ENCODE measurements at places on chromosomes 6 and 20. TPM values are rescaled to one million over a fixed set of nuclear protein-coding genes. Genes with fewer than 3 reads are reported as not detected.

DNA sequence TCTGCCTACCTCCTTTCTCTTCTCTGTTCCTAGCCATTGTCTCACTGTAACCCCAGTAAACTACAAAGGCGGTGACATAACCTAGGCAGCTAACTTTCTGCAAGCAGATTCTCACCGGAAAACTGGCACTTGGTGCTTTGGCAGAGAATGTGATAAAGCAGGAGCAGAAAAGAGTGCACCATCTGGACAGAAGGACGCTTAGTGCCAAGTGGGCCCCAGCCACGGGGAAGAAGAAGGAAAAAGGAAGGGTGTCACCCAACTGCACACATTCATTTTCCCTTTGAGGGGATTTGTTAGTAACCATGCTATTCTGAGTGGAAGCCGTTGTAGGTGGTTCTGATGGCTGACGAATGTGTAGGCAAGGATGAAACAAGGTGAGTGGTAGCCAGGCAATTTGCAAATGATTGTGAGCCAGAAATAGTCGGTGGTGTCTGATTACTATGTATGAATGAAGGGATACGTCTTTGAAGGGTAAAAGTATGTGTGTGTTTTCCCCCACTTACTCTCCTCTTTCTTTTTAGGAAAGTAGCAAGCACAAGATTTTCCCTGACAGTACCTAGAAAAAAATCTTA lies 148.3 kb upstream of the STXBP5 start:
- no peak overlapping the region for H3K4me3 ChIP-seq
- H3K27me3 ChIP-seq: no peaks in the 10 kb centered on the region
- H3K36me3 ChIP-seq: no peaks in the 10 kb centered on the region
- peak; percentile 16 for DNase-seq

DNA sequence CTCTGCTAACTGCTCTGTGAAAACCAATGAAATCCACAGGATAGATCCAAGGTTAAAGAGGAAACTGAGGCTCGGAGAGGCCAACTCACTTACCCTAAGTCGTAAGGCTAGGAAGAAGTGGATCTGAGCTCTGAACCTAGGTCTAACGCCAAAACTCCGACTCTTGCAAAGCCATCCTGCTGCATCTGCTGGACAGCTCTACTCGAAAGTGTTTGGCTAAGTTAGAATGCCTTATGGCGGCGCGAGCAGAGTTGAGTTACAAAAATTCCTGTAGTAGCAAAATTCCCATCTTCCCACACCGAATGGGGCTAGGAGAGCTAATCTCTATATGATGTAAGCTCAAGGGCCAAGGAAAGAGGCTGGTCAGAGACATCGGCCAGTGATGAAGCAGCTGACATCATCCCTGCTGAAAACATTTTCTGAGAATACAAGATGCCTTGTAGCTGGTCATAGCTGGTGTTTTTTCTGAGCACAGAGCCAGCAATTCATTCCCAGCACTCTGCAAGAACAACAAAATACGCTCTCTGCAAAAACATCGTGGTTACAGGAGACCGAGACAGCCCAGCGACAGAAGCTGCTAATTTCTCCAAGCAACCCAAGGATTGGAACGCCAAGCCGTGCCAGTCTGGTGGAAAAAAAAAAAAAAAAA lies 1.8 kb downstream of the SPATA2 start:
- H3K27me3 ChIP-seq: no peaks in the 10 kb centered on the region
- H3K36me3 ChIP-seq: peaks cover 12% of the 10 kb centered on the region
- H3K4me3 ChIP-seq: no peak overlapping the region

- H3K27me3 ChIP-seq: no peaks in the 10 kb centered on the region
- H3K4me3 ChIP-seq: peak overlapping the region; percentile 97
- peaks cover 13% of the 10 kb centered on the region for H3K4me1 ChIP-seq
- DNase-seq: no peak
Observed at GRCh38 chr6:139370999-139371345, 3.5 kb downstream of the CITED2 start.

DNA sequence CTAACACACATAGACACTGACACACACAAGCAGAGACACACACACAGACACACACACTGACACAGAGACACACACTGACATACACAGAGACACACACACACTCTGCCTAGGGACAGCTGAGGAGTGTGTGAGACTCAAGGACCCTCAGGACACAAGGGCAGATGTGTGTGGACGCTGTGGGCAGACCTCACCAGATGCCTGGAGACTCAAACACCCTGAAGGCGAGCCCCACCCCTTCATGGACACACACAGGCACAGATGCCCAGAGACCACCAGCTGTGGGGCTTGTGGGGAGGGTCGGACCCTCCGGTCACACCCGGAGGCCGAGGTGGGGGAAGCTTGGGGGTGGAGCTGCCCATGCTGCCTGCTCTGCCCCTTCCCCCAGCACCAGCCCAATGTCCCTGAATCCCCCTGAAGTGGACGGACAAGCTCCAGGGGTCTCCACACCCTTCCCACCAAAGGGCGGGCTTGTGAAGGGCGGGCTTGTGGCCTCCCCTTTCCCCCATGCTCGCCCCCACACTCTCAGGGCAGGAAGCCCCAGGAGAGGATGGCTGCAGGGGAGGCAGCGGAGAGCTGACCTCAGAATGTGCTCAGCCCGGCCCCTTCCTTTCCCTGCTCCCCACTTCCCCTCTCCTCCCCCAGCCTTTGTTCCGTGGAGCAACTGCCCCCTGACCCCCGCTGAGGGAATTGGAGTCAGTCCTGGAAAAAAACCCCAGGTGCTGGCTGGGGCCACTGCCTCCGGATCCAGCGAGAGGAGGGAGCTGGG lies 13.9 kb upstream of the ABHD16B start:
- no peaks in the 10 kb centered on the region for H3K27me3 ChIP-seq
- no peak overlapping the region for H3K4me3 ChIP-seq
- peaks cover 50% of the 10 kb centered on the region for H3K4me1 ChIP-seq
- peak; percentile 75 for DNase-seq
- H3K36me3 ChIP-seq: no peaks in the 10 kb centered on the region

Gene RSPH9
- total RNA-seq: 0.49 TPM

All from muscle of leg (tissue), 16 donors.